ENCODE measurements at places on chromosomes 5 and 9.

DNA sequence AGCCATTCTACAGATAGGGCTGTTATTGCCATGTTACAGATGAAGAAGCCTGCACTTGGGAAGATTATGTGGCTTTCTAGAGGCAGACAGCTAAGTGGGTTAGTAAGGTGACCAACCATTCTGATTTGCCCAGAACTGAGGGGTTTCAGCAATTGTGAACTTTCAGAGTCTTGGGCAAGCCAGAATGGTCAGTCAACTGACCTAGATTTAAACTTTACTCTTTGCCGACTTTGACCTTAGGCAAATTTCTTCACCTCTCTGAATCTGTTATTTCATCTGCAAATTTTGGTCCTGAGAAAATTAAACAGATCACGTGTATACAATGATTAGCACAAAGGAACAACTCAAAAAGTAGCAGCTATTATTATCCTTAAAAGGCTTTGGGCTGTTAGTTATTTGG is 20.4 kb upstream of the TNFSF8 start:
- no peak for DNase-seq

- DNase-seq = no peak
Measured at GRCh38 chr9:127081250-127082185, 40.9 kb downstream of the ANGPTL2 start.

- DNase-seq = no peak
Measured at GRCh38 chr5:1931604-1932231, 49.0 kb upstream of the IRX4 start.

- DNase-seq = no peak
Measured at GRCh38 chr9:98603821-98604383, 104.8 kb downstream of the GABBR2 start.

DNA sequence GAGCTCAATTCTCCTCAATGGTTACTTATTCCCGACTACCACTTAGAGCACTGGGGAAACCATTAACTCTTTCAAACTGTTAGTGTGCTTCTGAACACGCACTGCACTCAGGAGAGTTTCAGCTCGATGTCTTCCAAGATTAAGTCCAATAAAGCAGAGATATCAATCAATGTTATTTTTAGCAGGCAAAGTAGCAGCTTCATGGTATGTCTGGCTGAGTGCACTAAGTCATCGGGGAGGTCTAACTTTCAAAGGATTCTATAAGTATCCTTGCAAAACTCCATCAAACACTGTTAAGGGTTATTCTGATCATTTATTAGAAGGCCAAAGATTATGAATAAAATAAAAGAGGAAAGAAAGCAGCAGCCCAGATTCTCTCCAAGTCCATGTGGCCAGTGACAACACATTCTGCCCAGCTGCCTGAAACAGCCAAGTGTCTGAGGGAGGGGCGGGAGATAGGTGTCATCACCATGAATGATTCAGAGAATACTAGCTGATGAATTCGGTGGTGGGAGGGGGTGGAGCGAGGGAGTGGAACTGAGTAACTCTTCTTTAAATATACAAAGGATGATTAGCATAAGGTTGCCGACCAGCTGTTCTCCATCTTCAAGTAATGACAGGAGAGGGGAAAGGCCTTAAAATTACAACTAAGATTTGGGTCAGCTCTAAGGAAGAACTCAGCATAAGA is 21.3 kb downstream of the NREP start:
- DNase-seq = no peak

Measured in stimulated activated CD8-positive, alpha-beta memory T cell treated with anti-CD3 and anti-CD28 coated beads, Interleukin-7, amount 100 ng/mL, for 1 hour (primary cell).